NCI-H187 treated with DMSO at 0.1 percent for 48 hours (cell line): ENCODE measurements at places on chromosomes 1 and 21.

DNA sequence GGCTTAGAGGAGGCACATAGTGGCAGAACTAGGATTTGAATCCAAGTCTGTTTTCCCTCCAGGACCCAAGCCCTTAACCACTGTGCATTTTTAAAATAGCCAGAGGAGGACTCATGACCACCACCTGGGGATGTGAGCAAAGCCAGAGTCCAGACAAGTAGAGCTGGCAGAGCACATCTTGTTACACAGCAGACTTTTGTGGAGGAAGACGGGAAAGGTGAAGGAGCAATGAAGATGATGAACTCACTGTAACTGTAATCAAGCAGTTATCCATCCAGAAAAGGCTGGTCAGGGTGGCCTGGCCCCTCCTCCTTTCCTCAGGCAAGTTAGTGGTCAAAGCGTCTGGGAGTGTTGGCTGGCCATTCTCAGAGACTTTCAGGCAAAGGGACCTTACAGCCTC, 50.9 kb downstream of the SLC44A3 start:
- no peak for DNase-seq

- no peak for DNase-seq
These were observed 6.9 kb upstream of the F13B start for GRCh38 chr1:197073978-197074377.

GRCh38 chr1:160214481-160215140, 9.4 kb downstream of the PEA15 start:
- DNase-seq = no peak

DNA sequence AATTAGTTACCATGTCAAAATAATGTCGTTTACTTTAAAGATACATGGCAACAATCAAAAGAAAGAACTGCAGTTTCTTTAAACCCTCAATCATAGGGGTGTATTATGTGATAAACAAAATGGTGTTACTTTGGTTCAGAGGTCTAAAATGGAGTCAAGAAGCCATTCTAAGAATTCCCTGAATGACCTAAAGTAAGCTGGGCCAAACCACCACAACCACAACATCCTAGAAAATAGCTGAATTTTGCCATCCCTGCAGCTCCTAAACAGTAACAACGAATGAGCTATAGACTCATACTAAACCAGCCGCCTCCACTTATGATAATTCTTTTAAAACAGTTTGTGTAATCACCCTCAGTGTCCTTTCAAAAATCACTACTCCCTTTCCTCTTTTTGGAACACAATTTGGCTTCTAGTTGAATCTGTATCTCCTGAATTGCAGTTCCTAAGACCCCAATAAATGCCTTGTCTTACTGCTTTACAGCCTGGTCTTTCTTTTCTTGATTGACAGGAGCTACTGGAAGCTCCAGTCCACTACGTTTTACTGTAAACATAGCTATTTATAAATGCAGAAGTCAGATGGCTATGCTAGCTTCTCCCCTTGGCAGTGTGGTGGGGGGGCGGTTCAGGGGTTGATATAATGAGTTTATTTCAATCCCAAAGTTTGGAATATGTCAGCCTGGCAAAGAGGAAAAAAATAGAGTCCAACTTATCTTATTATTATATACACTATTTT, 84.3 kb downstream of the PLPPR4 start:
- no peak for DNase-seq
